Activated T-cell treated with anti-CD3 and anti-CD28 coated beads, Interleukin-2, amount 50 U/mL, for 48 hours (primary cell): ENCODE measurements at places on chromosomes 13 and 19.

DNA sequence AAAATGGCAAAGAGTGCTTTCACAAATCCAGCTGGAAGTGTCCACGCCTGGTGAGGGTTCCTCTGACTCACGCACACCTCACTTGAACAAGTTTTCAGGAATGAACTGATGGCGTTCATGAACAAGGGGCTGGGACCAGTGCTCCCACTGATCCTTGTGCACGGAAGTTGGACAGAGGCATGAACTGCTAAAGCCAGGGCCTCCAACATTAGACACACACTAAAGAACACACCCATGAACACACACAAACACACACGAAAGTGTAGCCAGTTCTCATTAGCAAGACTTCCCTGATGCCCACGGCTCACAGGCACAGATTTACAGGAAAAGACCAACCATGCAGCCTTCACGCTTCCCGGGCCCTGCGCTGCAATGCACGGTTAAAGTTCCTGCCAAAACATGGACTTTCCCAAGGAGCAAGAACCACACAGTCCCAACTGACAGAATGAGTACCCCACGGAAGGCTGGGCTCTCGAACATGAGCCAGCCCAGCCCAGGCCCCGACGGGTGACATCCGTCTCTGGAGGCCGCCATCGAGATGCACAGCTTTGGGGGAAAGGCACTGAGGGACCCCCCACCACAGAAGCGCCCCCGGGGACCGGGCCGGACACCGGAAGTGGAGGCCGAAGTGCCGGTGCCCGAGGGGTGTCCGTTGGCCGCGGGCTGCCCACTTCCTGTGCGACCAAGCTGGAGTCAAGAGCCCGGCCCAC lies 808 bp downstream of the DNMT1 start:
- peak; percentile 62 for DNase-seq

DNA sequence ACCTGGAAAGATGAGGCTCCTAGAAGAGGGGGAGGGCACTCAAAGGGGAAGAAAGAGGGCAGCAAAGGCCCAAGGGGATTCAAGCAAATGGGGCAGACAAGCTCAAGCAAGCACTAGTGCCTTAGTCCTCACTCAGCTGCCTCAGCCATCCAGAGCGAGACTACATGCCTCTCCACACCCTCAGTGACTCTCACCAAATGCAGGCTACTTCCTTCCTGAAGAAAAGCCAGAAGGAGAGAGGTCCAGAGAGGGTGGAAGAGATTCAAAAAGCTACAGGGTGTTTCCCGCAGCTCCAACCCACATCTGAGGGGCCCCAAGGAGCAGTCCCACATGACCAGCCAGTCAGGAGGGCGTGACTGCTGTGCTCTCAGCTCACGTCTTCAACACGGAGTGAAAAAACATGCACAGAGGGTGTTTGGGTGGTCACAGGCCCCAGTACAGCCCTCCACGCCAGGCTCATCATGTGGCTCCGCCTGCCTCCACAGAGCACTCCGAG lies 40.5 kb downstream of the MIPEP start:
- no peak for DNase-seq

GRCh38 chr19:47186446-47187334 lies 44.3 kb downstream of the BBC3 start:
- peak; percentile 85 for DNase-seq

DNA sequence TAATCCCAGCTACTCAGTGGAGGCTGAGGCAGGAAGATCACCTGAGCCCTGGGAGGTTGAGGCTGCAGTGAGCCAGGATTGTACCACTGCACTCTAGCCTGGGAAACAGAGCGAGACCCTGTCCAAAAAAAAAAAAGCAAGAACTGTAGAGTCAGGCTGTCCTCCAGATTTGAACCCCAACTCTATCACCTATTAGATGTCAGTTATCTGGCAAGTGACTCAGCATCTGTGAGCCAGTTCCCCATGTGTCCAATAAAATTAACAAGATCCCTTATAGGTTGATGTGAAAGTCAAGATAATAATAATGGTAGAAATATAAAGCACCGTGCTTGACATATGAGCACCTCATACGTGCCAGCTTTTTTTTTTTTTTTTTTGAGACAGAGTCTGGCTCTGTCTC lies 22.0 kb downstream of the GP6 start:
- no peak for DNase-seq

DNA sequence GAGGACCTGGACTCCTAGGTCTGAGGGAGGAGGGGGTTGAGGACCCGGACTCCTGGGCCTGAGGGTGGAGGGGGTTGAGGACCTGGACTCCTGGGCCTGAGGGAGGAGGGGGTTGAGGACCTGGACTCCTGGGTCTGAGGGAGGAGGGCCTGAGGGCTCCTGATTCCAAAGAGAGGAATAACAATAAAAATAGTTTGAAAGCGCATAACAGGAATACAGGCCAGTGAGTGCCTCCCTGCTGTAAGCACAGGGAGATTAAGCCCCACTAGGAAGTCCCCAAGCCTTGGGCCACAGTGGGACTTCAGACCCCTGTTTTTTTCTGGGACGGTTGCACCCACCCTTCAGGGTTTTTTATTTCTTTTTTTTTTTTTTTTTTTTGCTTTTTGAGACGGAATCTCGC lies 1.2 kb upstream of the SBK2 start:
- no peak for DNase-seq

GRCh38 chr13:54750521-54750920 lies 1721.9 kb downstream of the OLFM4 start:
- no peak for DNase-seq

GRCh38 chr19:31232871-31233270 lies 116.4 kb downstream of the TSHZ3 start:
- DNase-seq: no peak

DNA sequence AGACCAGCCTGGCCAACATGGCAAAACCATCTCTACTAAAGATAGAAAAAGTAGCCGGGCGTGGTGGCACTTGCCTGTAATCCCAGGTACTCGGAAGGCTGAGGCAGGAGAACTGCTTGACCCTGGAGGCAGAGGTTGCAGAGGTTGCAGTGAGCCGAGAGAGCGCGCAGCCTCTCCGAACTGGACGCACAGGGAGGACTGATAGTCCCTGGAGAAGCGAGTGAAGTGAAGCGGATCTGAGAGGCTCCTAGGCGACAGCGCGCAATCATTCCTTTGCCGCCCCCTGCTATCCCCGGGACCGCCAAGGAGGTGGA lies 233 bp downstream of the ZNF561 start:
- no peak for DNase-seq

- no peak for DNase-seq
Measured at GRCh38 chr19:18001777-18002345, 6.1 kb upstream of the ARRDC2 start.

DNA sequence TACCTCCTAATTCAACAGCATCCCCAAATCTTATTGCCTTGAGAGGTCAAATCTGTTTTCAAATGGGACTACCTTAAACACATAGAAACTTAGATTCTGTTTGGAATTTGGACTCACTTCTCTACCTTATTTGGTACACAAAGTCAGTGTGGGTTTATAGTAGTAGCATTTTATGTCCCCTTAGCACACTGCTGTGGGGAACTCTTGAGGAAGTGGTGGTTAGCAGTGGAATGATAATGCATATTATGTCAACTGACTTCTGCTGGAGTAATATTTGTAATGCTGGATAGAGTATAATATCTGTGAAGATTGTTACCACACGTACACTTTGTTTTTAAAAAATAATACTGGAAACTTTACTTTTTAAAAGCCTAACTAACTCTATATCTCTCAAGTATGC lies 386.3 kb downstream of the NDFIP2 start:
- no peak for DNase-seq

- no peak for DNase-seq
Measured at GRCh38 chr19:34664168-34664567, 12.8 kb downstream of the SCGB2B2 start.

- no peak for DNase-seq
Measured at GRCh38 chr19:33464010-33464732, 57.4 kb downstream of the PEPD start.

DNA sequence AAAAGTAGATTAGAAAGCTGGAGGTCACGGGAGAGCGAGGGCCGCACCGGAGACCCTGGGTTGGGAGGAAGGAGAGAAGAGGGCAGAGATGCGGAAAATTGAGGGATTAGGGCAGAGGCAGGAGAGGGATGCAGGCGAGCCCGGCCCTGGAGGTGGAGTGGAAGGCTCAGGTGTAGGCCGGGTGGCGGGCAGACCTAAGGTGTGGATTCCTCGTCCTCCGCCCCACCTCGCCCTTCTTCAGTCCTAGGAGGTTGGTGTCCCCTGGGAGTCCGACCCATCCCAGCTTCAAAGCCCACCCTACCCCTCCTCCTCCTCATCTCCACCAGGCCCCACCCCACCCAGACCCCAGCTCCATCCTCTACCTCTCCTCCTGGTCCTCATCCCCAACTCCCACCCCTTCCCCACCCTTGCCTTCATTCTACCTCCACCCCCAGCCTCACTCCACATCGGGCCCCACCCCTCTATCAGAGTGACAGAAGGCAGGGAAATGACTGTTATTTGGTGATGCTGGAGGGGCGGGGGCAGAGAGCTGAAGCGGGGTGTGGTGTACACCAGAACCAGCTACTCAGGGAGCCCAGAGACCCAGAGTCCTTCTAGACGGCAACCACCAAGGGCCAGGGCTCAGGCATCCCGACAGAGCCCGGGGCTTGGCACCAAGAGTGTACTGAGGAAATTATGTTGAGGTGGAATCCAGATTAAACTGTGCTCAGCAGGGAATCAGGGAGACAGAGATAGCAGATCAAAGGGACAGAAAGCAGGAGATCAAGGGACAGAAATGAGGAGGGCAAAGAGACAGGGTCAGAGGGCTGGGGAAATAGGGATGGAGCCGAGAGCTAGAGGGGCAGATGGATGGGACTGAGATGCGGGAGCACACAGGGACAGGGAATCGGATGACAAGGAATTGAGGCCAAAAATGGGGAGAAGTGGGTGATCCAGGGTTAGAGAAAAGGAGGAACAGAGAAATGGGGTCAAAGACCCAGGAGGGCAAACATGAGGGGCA lies 6.4 kb downstream of the ERFL start:
- no peak for DNase-seq

- no peak for DNase-seq
Measured at GRCh38 chr19:51179256-51179655, 37.2 kb downstream of the SIGLEC7 start.

- peak; percentile 86 for DNase-seq
Measured at GRCh38 chr19:33406521-33407139, 33.1 kb downstream of the CEBPG start.

GRCh38 chr13:85879014-85879413 lies 79.8 kb upstream of the SLITRK6 start:
- no peak for DNase-seq

- no peak for DNase-seq
Measured at GRCh38 chr19:49956115-49956495, 4.9 kb downstream of the SIGLEC11 start.

DNA sequence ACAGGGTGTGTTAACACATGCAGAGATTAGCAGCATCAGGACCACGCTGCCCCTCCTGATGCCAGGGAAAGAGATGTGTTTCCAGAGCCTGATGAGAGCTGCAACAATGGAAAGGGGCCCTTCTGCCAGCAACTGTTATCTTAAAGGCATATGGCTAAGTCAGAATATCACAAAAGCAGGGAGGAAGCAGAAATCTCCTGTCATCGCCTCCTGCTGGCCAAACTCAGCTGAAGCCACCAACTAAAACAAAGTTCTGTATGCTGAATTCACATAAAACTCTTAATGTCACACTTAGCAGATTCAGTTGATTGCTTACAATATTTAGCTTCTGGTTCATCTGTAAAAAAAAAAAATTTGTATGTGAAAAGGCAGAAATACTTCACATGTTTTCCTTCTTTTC lies 178.2 kb downstream of the GPC5 start:
- DNase-seq: no peak

- DNase-seq: no peak
Measured at GRCh38 chr13:30457306-30457891, 8.3 kb downstream of the HMGB1 start.

DNA sequence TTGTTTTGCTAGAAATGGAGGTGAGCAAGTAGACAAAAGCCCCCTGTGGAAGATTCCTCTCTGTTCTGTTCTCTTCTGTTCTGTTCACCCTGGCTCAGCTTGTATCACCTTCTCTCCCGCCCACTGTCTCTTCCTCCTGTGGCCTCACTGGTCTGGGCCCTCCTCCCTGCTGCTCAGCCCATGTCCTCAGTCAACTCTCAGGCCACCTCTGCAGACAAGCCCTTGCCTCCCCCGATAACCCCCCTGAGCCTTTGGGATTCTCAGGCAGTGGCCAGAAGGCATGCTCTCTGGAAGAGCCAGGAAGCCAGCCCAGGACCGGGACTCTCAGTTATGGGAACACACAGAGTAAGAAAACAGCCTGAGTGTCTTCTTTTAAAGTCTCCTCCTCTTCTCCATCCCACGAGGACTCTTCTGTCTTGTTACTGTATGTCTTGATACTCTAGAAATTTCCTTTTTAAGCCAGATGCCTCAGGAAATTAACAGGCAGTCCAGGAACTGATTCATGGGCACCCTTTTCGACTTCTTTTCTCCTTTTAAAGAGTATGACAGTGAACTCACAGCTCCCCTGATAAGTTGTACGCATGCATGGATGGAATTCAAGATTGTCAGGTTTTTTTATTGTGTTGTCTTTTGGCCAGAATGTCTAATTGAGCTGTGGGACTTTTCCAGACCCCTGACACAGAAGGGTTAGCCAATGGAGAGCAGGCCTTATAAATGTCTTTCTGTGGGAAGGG lies 33.7 kb downstream of the SHISA2 start:
- DNase-seq: no peak

- DNase-seq: no peak
Measured at GRCh38 chr19:50851620-50852019, 3.1 kb upstream of the KLK3 start.

GRCh38 chr13:42066542-42066941 lies 18.1 kb downstream of the DGKH start:
- no peak for DNase-seq

- DNase-seq: no peak
Measured at GRCh38 chr19:36371886-36372285, 7.1 kb downstream of the ZFP14 start.

DNA sequence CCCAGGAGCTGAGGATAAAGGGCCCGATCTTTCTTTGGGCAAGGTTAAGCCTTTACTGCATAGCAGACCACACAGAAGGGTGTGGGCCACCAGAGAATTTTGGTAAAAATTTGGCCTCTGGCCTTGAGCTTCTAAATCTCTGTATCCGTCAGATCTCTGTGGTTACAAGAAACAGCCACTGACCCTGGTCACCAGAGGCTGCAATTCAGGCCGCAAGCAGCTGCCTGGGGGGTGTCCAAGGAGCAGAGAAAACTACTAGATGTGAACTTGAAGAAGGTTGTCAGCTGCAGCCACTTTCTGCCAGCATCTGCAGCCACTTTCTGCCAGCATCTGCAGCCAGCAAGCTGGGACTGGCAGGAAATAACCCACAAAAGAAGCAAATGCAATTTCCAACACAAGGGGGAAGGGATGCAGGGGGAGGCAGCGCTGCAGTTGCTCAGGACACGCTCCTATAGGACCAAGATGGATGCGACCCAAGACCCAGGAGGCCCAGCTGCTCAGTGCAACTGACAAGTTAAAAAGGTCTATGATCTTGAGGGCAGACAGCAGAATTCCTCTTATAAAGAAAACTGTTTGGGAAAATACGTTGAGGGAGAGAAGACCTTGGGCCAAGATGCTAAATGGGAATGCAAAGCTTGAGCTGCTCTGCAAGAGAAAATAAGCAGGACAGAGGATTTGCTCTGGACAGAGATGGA lies 8.4 kb upstream of the CEACAM19 start:
- DNase-seq: no peak

- no peak for DNase-seq
Measured at GRCh38 chr19:19106056-19106551, 32.2 kb downstream of the TMEM161A start.
